ENCODE measurements at places on chromosomes 13 and 19.

- H3K27me3 ChIP-seq, result peaks cover 11% of the 10 kb centered on the region
- no peak overlapping the region for H3K4me3 ChIP-seq
- no peaks in the 10 kb centered on the region for H3K4me1 ChIP-seq
- no peaks in the 10 kb centered on the region for H3K36me3 ChIP-seq
These were observed 102.1 kb downstream of the IRS2 start for GRCh38 chr13:109684084-109684823.

DNA sequence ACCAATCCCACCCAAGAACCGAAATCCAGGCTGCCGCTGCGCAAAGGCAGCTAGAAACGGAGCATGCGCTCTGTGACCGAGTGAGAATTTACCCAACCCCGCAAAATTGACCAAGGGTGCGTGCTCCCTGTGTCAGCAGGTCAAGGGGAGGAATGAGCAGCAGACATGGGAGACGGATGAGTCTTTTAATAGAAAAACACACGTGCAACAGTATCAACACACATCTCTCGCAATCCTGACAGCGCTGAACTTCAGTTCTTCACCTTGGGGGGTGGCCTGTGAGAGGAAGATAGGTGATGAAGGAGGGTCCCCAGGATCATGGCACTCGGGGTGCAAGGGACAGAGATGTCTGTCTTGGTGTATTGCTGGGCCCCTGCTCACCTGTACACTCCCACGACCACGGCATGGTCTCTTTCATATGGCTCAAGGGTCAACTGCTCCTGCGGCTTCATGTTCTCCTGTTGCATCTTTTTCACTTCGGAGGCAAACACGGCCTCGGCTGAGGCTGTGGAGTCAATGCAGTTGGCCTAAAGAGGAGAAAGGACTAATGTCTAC is 402 bp upstream of the DYRK1B start:
- H3K36me3 ChIP-seq, result peaks cover 55% of the 10 kb centered on the region
- H3K4me3 ChIP-seq, result peak overlapping the region; percentile 65
- H3K27me3 ChIP-seq, result no peaks in the 10 kb centered on the region

GRCh38 chr13:63449550-63449949 is 2033.9 kb upstream of the PCDH20 start:
- no peak overlapping the region for H3K4me3 ChIP-seq
- H3K36me3 ChIP-seq, result no peaks in the 10 kb centered on the region
- H3K27me3 ChIP-seq, result no peaks in the 10 kb centered on the region
- DNase-seq, result no peak

GRCh38 chr13:98222816-98223215 is 45.7 kb upstream of the RNF113B start:
- H3K36me3 ChIP-seq, result no peaks in the 10 kb centered on the region
- no peak overlapping the region for H3K4me3 ChIP-seq
- no peaks in the 10 kb centered on the region for H3K4me1 ChIP-seq
- H3K27me3 ChIP-seq, result peaks cover 2% of the 10 kb centered on the region
- no peak overlapping the region for H3K27ac ChIP-seq

GRCh38 chr19:31667106-31667505 is 317.9 kb upstream of the TSHZ3 start:
- no peak overlapping the region for H3K27ac ChIP-seq
- H3K36me3 ChIP-seq, result no peaks in the 10 kb centered on the region
- DNase-seq, result no peak

- H3K36me3 ChIP-seq, result no peaks in the 10 kb centered on the region
- peaks cover 6% of the 10 kb centered on the region for H3K4me1 ChIP-seq
- peaks cover 31% of the 10 kb centered on the region for H3K27me3 ChIP-seq
- H3K27ac ChIP-seq, result no peak overlapping the region
These were observed 18.9 kb upstream of the IGFL1 start for GRCh38 chr19:46210669-46211068.

- peaks cover 27% of the 10 kb centered on the region for H3K4me1 ChIP-seq
- no peaks in the 10 kb centered on the region for H3K36me3 ChIP-seq
- no peak overlapping the region for H3K27ac ChIP-seq
- no peaks in the 10 kb centered on the region for H3K27me3 ChIP-seq
These were observed 54.6 kb downstream of the OR10H4 start for GRCh38 chr19:16003391-16003790.

- no peak overlapping the region for H3K4me3 ChIP-seq
- H3K36me3 ChIP-seq, result no peaks in the 10 kb centered on the region
- no peaks in the 10 kb centered on the region for H3K4me1 ChIP-seq
- DNase-seq, result no peak
- H3K27ac ChIP-seq, result no peak overlapping the region
These were observed 39.9 kb upstream of the VWA8 start for GRCh38 chr13:42000846-42001245.

DNA sequence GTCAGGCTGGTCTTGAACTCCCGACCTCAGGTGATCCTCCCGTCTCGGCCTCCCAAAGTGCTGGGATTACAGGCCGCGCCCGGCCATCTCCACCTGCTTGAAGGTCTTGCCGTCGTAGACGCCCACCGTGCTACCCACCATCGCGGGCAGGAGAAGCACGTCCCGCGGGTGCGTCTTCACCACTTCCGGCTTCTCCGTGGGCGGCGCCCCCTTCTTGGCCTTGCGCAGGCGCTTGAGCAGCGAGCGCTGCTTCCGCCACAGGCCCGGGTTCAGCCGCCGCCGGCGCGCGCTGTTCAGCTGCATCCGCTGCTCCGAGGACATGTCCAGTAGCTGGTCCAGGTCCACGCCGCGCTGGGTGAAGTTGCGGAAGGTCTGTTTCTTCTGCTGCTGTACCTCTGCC is 21.6 kb downstream of the EFNA2 start:
- H3K27ac ChIP-seq, result no peak overlapping the region
- H3K27me3 ChIP-seq, result no peaks in the 10 kb centered on the region
- H3K36me3 ChIP-seq, result no peaks in the 10 kb centered on the region
- no peaks in the 10 kb centered on the region for H3K4me1 ChIP-seq

- no peak for DNase-seq
- no peaks in the 10 kb centered on the region for H3K27me3 ChIP-seq
- peaks cover 53% of the 10 kb centered on the region for H3K36me3 ChIP-seq
- H3K27ac ChIP-seq, result no peak overlapping the region
These were observed 79.2 kb upstream of the C13orf46 start for GRCh38 chr13:114053026-114053425.

DNA sequence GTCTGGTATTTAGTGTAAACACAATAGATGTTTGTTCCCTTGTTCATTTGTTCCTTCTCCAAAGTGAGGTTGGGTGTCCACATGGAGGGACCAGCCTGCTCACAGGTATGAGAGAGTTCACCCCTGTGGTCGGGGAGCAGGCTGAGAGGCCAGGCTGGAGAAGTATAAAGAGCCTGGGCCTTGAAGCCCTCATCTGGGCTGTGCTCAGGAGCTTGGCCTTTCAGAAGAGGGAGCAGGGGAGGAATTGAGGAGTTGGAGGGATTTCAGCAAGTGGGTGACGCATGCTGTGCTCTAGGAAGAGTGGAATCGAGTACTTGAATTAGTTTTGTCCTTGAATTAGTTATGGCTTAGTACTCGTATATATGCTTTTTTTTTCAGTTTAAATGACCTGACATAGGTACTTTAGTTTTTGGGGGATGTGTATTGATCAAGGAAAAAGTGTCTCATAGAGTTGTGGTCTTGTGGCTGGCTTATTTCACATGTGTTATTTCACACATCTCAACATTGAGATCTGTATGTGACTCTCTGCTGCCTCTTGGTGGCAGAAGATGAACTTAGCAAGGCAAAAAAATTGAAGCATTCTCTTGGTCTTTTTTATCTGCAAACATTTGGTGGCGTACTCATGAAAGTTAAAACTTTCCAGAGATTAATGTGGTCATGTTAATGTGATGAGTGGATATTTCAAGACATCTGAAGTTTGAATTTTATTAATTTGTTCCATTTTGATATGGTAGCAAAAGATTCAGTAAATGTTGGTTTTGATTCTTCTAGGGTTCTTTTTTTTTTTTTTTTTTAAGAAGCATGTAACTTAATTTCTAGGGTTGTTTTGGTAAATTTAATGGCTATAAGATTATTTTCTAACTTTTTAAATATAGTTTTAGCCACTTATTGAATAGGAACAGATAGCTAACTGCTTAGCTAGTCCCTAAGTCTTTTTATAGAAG is 54.3 kb downstream of the SLAIN1 start:
- H3K27ac ChIP-seq, result no peak overlapping the region
- no peak overlapping the region for H3K4me3 ChIP-seq
- peaks cover 12% of the 10 kb centered on the region for H3K36me3 ChIP-seq
- peak; percentile 43 for DNase-seq

DNA sequence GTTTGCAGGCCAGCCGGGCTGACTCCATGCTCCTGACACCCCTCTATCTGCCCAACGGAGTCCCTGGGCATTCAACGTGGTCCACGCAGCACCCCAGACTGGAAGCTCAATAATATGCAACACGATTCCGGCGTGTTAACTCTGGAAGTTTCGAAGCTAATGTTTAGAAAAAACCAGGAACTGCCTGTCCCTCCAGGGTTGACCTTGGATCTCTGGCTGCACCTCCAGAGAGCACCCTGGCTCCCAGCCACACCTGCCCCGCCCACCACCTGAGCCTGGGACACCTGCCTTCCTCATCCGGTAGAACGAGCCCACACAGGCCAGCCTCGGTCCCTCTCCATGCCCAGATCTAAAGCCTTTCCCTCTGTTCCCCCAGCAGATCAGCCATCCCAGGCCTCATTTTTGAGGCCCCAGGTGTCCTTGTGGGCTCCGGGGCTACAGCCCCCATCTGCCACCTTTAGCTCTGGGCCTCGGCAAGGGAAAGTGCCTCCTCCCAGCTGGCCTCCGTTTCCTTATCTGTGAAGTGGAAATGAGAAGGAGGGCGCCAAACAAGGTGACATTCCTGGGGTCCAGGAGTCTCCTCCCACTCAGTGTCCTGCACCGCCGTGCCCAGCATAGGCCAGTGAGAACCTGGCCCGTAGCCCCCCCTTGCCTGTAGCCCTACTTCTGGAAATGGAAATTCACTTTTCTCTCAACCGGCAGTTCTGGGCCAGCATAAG is 38.7 kb downstream of the KLF2 start:
- H3K4me3 ChIP-seq, result no peak overlapping the region
- no peak for DNase-seq
- H3K27ac ChIP-seq, result peak overlapping the region; percentile 63

DNA sequence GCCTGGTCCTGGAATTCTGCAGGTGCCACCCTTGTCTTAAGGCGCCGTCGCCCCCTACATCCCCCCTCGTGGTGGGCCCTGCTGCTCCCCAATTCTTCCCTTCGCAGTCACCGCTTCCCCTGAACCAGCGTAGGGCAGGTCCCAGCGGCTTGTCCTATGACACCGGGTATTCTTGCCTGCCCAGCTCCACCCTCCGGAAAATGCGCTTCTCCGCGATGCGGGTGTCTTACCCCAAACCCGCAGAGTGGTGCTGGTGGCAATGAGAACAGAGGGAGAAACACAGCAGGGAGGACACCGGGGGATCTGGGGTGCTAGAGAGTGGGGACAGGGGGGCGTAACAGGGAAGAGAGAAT is 9.0 kb downstream of the ZNF808 start:
- peak; percentile 67 for DNase-seq
- peaks cover 34% of the 10 kb centered on the region for H3K4me1 ChIP-seq
- H3K4me3 ChIP-seq, result peak overlapping the region; percentile 85
- peaks cover 77% of the 10 kb centered on the region for H3K36me3 ChIP-seq
- no peaks in the 10 kb centered on the region for H3K27me3 ChIP-seq
- peak overlapping the region; percentile 97 for H3K27ac ChIP-seq

DNA sequence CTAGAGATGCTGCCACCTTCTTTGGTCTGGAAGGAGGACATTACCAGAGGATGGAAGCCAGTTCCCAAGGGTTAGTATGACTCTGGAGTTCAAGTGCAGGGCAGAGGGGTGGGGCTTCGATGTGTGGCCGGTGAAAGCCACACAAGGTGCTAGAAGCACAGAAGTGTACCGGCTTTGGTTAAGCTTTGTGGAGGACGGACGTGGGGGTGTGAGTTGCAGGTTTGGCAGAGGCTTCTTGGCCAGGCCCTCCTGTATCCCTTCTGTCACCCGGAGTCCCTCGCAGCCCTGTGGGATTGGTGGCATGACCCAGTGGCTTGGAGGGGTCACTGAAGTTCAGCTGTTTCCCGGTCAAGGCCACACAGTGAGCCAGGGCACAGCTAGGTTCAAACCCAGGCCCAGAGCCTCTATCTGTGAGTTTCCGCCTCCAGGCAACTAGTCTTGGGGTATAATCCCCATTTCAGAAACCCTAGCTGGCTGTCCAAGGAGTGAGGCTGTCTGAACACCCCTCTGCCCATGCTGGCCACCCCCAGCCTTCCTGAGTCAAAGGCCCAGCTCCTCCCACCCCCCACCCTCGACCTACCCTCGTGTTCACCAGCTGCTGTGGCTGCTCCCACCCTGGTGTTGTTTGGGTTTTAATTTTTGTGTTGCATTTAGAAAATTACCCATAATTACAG is 4.6 kb upstream of the SSBP4 start:
- H3K4me1 ChIP-seq, result peaks cover 56% of the 10 kb centered on the region
- H3K36me3 ChIP-seq, result no peaks in the 10 kb centered on the region
- H3K4me3 ChIP-seq, result no peak overlapping the region
- DNase-seq, result peak; percentile 60
- H3K27me3 ChIP-seq, result peaks cover 23% of the 10 kb centered on the region

DNA sequence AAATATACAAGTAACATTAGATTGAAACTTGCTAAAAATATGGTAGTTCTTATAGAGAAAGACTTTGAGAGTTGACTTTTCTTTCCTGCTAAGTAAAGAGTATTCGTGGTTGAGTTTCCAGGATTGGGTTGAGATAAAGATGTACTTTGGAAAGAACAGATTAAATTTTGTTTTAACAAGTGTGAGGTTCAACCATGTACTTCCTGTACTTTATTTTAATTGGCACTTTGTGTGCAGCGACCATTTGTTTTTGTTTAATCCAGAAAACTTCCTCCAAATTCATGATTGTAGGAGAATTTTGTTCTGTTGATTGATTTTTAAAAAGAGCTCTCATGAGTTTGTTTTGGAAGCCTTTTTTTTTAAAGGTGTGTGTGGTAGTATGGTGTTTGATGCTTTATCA is 46.9 kb downstream of the PAN3 start:
- DNase-seq, result no peak
- no peak overlapping the region for H3K4me3 ChIP-seq
- no peaks in the 10 kb centered on the region for H3K4me1 ChIP-seq
- no peak overlapping the region for H3K27ac ChIP-seq
- H3K36me3 ChIP-seq, result peaks cover 11% of the 10 kb centered on the region

GRCh38 chr13:112159575-112160547 is 92.9 kb downstream of the SOX1 start:
- no peaks in the 10 kb centered on the region for H3K4me1 ChIP-seq
- H3K4me3 ChIP-seq, result no peak overlapping the region
- no peaks in the 10 kb centered on the region for H3K36me3 ChIP-seq
- H3K27me3 ChIP-seq, result peaks cover 13% of the 10 kb centered on the region

DNA sequence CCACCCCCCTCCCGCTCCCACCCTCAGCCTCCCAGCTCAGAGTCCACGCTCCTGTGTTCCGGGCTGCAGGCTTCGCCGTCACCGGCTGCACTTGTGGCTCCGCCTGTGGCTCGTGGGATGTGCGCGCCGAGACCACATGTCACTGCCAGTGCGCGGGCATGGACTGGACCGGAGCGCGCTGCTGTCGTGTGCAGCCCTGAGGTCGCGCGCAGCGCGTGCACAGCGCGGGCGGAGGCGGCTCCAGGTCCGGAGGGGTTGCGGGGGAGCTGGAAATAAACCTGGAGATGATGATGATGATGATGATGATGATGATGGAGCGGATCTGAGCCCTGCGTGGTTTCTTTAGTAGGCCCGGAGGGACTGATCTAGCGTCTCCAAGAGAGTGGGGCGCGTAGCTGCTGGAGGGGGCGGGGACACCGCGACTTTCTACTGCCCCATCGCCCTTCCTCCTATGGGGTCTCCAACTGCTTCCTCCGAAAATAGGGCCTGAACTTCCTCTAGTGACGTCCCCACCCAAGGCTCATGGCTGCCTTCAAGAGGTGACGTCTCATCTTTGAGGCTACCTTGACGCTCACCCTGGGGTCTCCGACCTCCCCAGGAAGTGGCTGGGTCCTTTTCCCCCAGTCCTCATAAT is 1.4 kb downstream of the RETN start:
- no peaks in the 10 kb centered on the region for H3K36me3 ChIP-seq
- peaks cover 30% of the 10 kb centered on the region for H3K27me3 ChIP-seq
- no peak for DNase-seq
- no peak overlapping the region for H3K27ac ChIP-seq
- peaks cover 18% of the 10 kb centered on the region for H3K4me1 ChIP-seq
- H3K4me3 ChIP-seq, result peak overlapping the region; percentile 13

Data from activated CD4-positive, alpha-beta memory T cell treated with anti-CD3 and anti-CD28 coated beads, Interleukin-2, amount 10 ng/mL, durations not matched to agents 7 days and 5 days (primary cell).